Activated naive CD4-positive, alpha-beta T cell treated with anti-CD3 and anti-CD28 coated beads for 36 hours (primary cell): ENCODE measurements at places on chromosomes 2 and 18. TPM values are rescaled to one million over a fixed set of nuclear protein-coding genes. Genes with fewer than 3 reads are reported as not detected.

Gene CTLA4
- total RNA-seq: 69.7 TPM

Gene CYTIP
- 610 TPM for total RNA-seq

Gene SPRED2
- 11.4 TPM for total RNA-seq

Gene GPR35
- 2.5 TPM for total RNA-seq

GRCh38 chr2:6196449-6196848 is 504.3 kb downstream of the SOX11 start:
- H3K27me3 ChIP-seq: no peaks in the 10 kb centered on the region
- no peak overlapping the region for H3K4me3 ChIP-seq
- no peaks in the 10 kb centered on the region for H3K36me3 ChIP-seq
- H3K27ac ChIP-seq: no peak overlapping the region
- DNase-seq: no peak

DNA sequence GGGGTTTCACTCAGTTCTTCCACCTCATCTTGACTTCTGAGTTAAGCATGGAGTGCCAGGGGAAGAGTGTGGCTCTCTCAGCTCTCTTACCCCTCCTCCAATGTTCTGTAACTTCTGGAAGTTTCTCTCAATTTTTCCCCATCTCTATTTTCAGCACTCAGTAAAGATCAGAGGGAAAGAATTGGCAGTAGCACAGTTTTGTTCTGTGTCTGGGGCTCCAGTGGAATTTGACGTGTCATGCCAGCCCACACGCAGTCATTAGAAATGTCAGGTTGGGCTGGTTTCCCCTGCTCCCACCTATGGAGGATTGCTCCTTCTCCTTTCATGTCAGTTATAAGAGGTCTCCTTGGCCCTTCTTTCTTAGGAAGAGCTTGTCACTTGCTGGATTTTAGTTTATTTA is 104.6 kb upstream of the COL3A1 start:
- no peak for DNase-seq
- no peak overlapping the region for H3K4me3 ChIP-seq
- no peak overlapping the region for H3K27ac ChIP-seq
- no peaks in the 10 kb centered on the region for H3K27me3 ChIP-seq

DNA sequence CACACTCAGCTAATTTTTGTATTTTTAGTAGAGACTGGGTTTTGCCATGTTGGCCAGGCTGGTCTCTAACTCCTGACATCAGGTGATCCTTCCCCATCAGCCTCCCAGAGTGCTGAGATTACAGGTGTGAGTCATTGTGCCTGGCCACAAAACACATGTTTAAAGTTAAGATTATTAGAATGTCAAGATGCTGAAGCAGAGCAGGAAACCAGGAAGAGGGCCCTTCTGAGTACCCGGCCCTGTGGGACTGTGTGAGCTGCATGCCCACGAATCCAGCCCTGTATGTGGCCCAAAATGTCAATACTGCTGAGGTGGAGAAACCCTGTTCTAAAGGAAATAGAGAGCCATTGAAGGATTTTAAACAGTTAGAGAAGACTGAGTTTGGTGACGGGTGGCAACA is 31.0 kb upstream of the REV1 start:
- peaks cover 3% of the 10 kb centered on the region for H3K27me3 ChIP-seq
- H3K4me1 ChIP-seq: no peaks in the 10 kb centered on the region
- no peaks in the 10 kb centered on the region for H3K36me3 ChIP-seq
- no peak for DNase-seq

Gene GKN2
- not detected for total RNA-seq

DNA sequence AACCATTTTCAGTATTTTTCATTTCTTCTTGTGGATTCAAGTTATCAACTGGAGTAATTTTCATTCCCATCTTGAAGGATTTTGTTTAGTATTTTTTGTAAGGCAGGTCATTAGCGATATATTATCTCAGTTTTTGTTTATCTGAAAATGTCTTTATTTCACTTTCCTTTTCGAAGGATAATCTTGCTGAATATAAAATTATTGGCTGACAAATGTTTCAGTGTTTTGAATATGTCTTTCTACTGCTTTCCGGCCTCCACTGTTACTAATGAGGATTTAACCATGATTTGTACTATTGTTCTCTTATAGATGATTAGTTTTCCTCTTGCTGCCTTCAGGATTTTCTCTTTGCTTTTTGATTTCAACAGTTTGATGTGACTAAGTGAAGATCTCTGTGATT is 58.3 kb upstream of the ZNF396 start:
- no peak overlapping the region for H3K27ac ChIP-seq
- H3K36me3 ChIP-seq: peaks cover 4% of the 10 kb centered on the region
- H3K4me3 ChIP-seq: no peak overlapping the region
- H3K4me1 ChIP-seq: no peaks in the 10 kb centered on the region
- H3K27me3 ChIP-seq: peaks cover 2% of the 10 kb centered on the region
- no peak for DNase-seq
